Kidney capillary endothelial cell (primary cell): ENCODE measurements at places on chromosomes 13 and 19.

DNA sequence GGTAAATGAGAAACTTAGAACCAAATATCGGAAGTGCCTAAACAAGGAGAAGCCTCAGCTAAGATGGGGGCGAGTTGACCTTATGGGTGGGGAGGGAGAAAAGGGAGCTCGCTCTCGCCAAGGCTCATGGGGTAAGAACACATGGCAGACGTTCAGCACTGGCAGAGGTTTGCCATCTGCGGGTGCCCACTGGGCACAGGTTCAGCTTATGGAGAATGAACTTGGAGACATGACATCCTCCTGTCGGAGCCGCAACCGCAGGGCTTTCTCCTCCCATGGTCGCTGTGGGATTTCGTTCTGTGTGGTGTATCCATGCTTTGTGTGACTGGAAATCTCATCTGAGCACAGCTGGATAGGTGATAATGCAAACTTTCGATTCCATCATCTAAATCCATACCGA is 36.1 kb upstream of the PEPD start:
- DNase-seq, result no peak

GRCh38 chr13:78981913-78982312 is 323.0 kb upstream of the OBI1 start:
- DNase-seq, result no peak

DNA sequence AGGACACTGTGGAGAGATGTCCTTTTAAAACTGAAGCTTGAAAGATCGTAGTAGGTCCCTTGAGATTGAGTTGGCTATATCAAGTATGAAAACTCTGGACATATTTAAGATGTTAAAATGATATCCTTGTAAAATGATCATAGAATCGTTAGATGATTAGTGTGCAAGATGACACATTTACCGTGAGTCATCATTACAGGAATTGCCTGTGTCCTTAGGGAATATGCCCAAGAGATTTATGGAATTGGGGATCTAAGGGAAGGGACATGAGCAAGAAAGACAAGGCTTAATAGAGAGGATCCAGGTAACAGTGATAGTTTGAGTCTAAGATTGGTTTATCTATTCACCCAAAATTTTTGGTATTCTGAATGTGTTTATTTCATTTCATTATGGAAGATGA is 233.7 kb downstream of the GPC5 start:
- no peak for DNase-seq

GRCh38 chr19:1251330-1252220 is 3.2 kb downstream of the MIDN start:
- no peak for DNase-seq

- no peak for DNase-seq
These were observed 4.8 kb downstream of the TJP3 start for GRCh38 chr19:3712663-3713611.

DNA sequence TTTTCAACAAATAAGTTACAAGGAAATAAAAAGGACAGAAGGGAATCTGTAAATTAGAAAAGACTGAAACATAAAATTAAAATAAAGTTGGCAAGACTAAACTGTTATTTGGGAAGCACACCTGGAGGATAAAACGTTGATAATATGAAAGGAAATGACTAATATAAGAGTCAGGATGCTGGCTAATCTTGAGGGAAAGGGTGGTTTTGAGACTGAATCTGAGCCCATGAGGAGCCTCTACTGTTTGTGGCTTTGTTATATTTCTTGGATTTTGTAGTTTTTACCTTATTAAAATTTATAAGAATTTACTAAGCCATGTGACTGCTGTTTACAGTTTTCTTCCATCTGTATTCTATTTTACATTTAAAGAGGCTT is 718.0 kb upstream of the SPRY2 start:
- DNase-seq, result peak; percentile 44

DNA sequence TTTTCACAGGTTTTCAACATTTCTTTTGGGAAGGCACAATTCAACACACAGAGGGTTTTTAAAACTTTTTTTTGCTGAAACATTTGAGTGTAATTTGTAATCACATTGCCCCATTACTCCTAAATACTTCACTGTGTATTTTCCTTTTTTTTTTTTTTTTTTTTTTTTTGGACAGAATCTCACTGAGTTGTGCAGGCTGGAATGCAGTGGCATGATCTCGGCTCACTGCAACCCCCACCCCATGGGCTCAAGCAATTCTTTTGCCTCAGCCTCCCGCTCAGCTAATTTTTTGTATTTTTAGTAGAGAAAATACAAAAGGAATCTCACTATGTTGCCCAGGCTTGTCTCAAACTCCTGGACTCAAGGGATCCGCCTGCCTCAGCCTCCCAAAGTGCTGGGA is 14.8 kb upstream of the DNAJC15 start:
- no peak for DNase-seq

DNA sequence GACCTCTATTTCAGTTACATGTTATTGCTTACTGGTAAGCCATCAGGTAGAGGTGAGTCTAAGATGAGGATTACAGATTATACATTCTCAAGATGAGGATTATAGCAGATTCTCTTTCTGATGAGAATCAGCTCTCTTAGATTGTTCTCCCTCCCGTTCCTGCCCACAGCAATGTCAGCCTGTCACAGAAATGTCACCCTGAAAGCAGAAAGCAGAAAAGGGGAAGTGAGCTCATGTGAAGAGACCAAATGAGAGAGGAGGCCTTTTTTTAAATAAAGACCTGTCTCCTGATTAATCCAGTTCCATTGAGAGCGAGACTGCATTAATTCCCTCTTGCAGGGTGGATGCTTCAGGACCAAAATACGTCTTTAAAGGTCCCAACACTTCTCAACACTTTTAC is 445.6 kb downstream of the KCTD12 start:
- DNase-seq, result no peak

GRCh38 chr13:31972453-31972852 is 59.1 kb upstream of the FRY start:
- DNase-seq, result no peak

DNA sequence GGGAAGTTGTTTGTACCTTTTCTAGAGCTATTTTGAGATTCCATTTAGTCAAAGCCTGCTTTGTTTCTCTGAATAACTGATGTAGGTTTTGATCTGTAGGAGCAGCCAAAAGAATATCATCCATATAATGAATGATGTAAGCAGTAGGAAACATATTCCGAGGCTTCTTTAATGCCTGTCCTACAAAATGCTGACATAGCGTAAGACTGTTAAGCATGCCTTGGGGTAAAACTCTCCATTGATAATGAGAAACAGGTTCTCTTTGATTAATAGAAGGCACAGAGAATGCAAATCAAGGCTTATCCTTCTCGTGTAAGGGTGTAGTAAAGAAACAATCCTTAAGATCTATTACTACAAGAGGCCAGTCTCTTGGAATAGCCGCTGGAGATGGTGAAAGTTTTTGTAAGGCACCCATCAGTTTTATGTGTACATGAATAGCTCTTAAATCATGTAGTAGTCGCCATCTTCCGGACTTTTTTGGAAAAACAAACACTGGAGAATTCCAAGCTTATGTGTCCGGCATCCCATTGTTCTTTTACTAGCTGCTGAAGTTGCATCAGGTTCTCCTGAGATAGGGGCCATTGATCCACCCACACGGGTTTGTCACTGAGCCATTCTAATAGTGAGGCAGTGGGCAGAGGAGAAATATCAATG is 13.5 kb downstream of the FPR3 start:
- no peak for DNase-seq

DNA sequence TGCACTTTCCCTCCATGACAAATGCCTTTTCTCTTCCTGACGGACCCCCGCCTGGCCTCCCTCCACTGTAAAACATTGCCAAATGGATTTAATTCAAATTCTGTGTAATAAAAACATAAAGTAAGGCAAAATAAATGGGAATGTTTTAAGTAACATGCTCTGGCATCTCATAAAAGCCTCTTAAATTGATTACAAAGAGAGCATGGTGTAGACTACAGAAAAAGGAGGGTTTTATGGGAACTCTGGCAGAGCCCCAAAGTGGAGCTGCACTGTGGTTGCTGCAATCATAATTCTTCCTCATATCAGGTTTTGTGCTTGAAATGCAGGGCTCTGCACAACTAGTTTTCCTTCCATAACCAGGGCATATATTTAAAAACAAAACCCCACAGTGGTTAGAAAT is 44.3 kb upstream of the SIAH3 start:
- DNase-seq, result no peak

DNA sequence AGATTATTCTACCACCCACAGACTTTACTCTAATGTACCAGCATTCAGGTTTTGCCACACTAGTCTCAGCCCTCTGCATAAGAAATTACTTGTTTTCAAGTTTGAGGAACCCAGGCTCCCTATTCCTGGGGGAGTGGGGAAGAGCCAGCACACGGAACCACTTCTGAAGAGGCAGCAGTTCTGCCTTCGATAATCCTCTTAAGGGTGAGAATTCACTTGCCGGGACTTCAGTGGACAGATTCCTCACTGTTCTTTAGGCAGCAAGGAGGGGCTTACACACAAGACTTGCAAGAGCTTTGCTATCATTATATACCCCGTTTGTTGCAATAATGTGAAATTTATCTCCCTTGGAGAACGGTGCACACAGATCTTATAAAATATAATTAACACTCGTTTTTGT is 133.1 kb downstream of the ABCC4 start:
- no peak for DNase-seq

GRCh38 chr13:97116754-97117153 is 105.4 kb upstream of the MBNL2 start:
- DNase-seq, result no peak

GRCh38 chr19:2330255-2330631 is 1.8 kb downstream of the SPPL2B start:
- DNase-seq, result no peak

DNA sequence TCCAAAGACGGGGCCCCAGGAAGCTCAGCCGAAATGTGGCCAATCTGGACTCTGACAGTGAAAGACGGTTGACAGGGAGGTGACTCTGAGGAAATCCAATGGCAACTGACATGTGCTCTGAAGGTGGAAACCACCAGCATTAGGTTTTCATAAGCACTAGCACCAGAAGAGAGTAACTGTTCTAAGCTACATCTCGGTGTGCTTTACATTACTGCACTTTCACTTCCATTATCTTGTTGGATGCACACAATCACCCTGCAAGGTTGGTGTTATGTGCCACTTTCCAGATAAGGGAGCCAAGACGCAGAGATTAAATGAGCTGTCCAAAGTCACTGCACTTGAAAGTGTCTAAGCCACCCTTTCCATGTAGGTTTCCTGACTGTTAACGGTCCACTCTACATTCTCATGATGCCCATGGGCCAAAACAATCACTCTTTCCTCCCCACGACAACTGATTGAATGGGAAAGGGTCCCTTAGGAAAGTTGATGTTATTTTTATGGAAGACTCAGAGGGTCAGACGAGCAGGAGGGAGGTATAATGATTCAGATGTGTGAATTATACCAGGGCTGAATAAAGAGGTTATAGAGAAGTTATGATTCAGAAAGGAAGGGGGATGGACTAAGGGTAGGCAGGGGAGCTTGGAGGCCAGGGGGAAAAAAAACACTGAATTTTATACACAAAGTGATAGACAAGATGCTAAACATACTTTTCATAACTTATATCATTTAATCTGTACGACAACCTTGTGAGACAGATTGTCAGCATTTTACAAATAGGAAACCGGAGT is 52.8 kb downstream of the RUBCNL start:
- no peak for DNase-seq

DNA sequence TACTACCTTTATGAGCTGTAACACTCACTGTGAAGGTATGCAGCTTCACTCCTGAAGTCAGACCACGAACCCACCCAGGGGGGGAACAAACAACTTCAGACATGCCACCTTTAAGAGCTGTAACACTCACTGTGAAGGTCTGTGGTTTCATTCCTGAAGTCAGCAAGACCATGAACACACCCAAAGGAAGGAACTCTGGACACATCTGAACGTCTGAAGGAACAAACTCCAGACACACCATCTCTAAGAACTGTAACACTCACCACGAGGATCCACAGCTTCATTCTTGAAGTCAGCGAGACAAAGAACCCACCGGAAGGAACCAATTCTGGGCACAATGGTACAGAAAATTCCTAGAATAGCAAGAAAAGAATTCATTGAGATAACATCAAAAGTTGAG is 1796.5 kb upstream of the MIR17HG start:
- no peak for DNase-seq

GRCh38 chr19:13298565-13299481 is 148.6 kb downstream of the IER2 start:
- DNase-seq, result no peak

GRCh38 chr13:107076801-107077200 is 508.9 kb upstream of the ARGLU1 start:
- no peak for DNase-seq

GRCh38 chr13:79096099-79096498 is 310.0 kb downstream of the RBM26 start:
- no peak for DNase-seq

GRCh38 chr19:52297601-52298364 is 814 bp downstream of the ZNF480 start:
- no peak for DNase-seq

- DNase-seq, result no peak
These were observed 62.3 kb downstream of the DOCK9 start for GRCh38 chr13:98915563-98915962.

DNA sequence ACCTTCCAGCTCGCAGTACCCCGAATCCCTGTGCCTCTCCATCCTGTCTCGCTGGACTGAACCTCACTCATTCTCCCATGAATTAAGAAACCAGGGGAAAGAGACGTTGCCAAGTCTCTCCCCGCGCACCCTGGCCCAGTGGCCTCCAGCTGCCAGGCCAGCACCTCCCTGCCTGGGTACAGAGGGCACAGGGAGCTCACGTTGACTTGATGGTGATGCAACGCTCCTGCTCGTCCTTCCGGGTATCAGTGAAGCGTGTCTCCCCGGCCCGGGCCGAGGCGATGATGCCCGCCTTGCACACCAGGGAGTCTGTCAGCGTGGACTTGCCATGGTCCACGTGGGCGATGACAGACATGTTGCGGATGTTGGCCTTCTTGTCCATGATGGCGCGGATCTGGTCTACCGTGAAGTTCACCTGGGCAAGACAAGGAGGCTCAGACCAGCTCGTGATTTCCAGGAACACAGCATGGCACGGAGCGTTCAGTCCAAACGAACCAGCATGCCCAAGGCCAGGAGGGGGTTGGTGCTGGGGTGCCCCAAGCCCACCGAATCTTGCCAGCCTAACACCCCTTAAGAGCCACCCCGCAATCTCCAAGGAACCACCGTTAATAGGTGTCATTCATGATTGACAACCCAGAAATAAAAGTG is 1.2 kb downstream of the EEF2 start:
- DNase-seq, result no peak

DNA sequence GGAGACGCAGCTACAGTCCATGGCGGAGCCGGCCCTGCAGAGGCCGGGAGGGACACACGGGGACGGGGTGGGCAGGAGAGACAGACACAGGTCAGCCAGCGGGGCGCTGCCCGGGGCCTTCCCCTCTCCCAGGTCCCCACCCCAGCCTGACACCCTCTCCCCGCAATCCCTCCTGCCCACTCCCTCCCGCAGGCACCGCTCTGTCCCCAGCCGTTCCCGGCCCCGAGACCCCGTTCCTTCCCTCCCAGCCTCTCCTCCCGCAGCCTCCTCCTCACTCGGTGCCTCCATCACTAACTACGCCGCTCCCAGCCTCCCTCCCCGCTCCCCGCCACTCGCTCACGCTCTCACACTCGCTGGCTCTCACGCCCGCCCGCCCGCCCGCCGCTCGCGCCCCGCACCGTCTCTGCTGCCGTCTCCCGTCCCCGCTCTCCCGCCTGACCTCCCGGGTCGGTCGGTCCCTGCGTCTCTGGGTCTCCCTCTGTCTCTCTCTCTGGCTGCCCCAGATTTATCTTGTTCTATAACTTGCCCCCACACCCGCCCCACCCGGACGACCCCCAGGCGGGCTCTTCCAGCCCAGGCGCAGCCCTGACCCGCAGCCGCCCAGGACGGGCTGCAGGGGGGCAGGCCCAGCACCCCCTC is 15.2 kb downstream of the ERFL start:
- no peak for DNase-seq

GRCh38 chr19:56670401-56670960 is 1.1 kb downstream of the ZNF835 start:
- DNase-seq, result no peak
